ENCODE measurements at places on chromosomes 11 and 22.

GRCh38 chr11:133525976-133526375, 6.3 kb downstream of the OPCML start:
- DNase-seq = no peak

DNA sequence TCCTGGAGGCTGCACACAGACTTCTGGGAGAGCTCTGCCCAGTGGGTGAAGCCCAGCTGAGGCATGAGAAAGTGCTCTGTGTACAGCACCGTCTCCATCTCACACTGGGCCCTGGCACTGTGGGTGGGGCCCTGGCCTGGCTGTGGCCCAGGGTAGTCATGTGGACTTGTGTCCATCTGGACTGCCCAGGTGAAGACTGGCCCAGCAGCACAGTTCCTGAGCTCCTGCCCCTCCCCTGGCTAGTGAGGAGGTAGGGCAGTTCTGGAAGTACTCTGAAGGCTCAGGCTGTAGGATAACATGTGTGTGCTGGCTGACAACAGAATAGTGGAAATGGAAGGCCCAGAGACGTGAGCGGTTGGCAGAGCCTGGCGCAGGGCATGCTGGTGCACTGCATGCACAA, 35.4 kb downstream of the RSPH14 start:
- no peak for DNase-seq

- DNase-seq = no peak
These were observed 32.1 kb downstream of the APOL5 start for GRCh38 chr22:35749808-35750207.

GRCh38 chr11:65078151-65078550, 5.7 kb downstream of the CDCA5 start:
- DNase-seq = peak; percentile 67

DNA sequence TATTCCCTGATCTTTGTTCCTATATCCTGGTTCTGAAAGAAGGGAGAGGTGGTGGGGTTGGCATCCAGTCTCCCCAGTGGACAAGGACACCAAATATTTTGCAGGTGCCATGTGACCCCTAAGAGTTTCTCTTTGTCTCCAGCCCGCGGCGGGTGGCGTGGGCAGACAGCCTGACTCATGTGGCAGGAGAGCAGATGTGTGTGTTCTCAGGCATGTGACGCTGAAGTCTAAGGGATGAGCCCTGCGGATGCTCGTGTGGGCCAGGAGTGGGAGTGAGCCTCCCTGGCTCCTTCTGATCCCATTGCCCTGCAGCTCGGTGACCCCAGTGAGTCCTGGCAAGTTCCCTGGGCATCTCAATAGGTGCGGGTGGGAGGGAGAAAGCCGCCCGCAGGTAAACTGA, 94.8 kb upstream of the TBCEL start:
- no peak for DNase-seq

- no peak for DNase-seq
These were observed 36.7 kb upstream of the CD44 start for GRCh38 chr11:35102267-35102666.

- DNase-seq = no peak
These were observed 51.6 kb downstream of the CLMP start for GRCh38 chr11:123143476-123143875.

GRCh38 chr11:71252770-71253730, 673 bp upstream of the SHANK2 start:
- DNase-seq = no peak

DNA sequence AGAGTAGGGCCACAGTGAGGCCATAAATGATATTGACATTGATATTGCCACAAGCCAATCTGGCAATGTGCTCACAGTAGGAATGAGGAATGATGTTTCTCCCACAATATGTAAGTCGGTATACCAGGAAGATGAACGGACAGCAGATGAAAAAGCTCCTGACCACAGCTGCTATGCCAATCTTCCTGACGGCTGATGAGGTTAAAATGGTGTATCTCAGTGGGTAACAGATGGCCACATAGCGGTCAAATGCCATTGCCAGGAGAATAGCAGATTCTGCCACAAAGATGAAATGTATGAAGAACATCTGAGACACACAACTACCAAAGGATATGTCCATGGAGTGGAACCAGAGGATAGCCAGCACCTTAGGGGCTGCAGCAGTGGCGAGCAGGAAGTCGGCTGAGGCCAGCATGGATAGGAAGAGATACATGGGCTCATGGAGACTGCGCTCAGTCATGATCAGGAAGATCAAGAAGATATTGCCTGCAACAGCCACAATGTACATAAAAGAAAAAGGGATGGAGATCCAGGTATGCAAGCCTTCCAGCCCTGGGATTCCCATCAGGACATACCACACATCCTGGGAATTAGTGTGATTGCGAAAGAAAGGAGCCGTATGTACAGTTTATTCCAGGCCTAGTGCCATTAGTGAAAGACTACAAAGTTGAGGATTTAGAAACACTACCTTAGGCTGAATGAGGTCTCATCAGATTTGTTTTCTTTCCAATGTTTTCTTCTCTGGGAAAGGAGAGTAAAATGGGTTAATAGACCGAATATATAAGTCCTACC, 22.2 kb downstream of the OR51V1 start:
- no peak for DNase-seq

GRCh38 chr11:66707486-66707885, 21.5 kb downstream of the SPTBN2 start:
- DNase-seq = no peak

DNA sequence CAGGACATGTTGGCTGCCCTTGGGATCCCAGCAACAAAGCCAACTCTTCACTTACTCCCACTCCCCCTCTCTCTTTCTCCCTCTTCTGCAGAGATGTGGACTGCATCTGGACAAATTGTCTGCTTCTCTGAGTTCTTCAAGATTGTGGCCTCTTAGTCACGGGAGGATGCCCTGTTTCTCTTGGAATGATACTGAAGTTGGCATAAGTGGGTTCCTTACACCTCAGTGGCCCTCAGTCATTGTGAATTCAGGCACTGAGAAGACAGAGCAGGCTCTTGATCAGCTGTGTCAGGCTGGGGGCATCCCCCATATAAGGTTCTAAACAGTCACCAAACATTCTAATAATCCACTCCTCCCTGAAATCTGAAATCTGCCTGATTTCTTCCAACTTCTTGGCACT, 6.1 kb upstream of the E2F8 start:
- no peak for DNase-seq

- no peak for DNase-seq
These were observed 11.7 kb downstream of the MIAT start for GRCh38 chr22:26669060-26669481.

DNA sequence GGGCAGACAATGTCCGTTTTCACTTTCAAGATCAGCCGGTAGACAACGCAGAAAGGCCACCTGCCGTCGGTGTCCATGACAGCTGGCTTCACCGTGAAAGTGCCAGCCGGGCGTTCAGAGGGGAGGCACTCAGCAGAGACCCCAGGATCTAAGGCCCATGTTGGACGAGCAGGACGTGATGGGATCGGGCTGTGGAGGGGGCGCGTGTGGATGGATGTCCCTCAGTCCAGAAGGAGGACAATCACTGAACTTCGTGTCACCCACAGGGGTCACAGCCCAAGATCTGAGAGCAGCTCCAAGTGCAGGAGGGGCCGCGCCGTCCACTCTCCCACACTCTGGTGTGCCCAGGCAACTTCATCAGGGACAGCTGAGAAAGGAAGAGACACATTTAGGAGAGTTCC, 164.4 kb downstream of the BRD1 start:
- no peak for DNase-seq

GRCh38 chr11:104813532-104813931, 84.7 kb downstream of the CASP12 start:
- no peak for DNase-seq

GRCh38 chr11:31387379-31387778, 17.7 kb downstream of the DNAJC24 start:
- no peak for DNase-seq

DNA sequence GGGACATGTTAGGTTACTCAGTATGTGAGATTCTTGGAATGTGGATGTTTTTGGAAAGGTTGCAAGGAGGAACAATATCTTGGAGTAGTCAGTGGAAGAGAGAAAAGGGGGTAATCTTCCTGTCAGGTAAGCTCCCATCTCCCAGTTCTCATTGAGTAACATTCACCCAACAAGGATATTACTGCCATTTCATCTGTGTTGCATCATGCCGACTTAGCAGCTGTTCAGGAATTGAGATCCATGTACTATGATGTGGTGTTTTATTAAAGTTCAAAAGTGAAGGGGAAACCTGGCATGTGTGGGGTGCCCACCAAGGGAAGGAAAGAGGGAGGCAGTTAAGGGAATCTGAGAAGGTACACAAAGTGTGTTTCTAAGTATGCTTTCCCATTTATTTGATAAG, 58.4 kb upstream of the RASSF10 start:
- no peak for DNase-seq

DNA sequence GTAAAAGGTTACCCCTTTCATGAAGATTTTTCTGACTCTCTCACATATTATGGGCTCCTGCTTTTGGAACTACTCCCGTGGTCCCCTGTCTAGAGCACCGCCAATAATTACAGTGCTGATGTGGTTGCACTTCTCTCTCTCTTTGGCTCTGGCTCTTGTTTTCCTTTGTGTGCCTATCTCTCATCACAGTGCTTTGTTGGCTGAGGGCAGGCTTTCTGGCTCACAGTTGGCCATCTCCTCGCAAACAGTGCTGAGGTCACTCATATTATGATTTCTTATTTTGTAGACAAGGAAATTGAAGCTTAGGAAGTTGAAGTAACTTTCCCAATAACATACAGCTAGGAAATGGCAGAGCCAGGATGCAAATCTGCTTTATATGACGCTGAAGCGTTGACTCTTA, 192.5 kb downstream of the DDX10 start:
- DNase-seq = no peak
